ENCODE measurements at places on chromosomes 12 and 14. TPM values are rescaled to one million over a fixed set of nuclear protein-coding genes. Genes with fewer than 3 reads are reported as not detected.

- DNase-seq = no peak
Measured at GRCh38 chr14:61033855-61034254, 52.8 kb downstream of the SLC38A6 start.

The AQP2 gene
- total RNA-seq = not detected

GRCh38 chr14:93332397-93332852 is 411 bp downstream of the BTBD7 start:
- no peak for DNase-seq

DNA sequence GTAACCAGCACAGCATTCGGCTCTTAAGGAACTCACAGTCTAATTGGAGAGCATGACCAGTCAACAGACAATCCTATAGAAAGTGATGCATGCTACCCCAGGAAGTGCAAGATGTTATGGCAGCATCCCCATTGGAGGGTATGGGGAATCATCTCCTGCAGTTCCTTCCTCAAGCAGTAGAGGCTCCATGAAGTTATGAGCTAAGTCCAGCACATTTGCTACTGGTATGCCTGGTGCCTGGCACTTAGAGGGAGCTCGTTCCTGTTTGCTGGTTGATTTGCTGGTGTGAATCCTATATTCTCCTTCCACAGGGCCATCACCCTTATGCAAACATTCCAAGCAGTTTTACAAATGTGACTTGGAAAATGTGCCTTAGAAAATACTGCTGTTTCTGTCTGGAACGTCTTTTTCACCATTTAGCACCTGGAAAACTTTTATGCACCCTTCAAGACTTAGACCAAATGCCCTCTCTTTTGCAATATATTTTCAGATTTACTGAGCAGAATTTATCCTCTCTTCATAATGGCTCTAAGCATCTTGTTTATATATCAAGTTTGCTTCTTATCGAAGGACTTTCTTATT is 136.1 kb upstream of the WSCD2 start:
- no peak for DNase-seq

- DNase-seq = no peak
Measured at GRCh38 chr12:112207397-112207924, 82.1 kb downstream of the TRAFD1 start.

GRCh38 chr14:56817396-56817921 is 7.2 kb upstream of the OTX2 start:
- no peak for DNase-seq

The OVCH1 gene
- not detected for total RNA-seq

- no peak for DNase-seq
Measured at GRCh38 chr14:75631453-75631831, 29.2 kb downstream of the ERG28 start.

DNA sequence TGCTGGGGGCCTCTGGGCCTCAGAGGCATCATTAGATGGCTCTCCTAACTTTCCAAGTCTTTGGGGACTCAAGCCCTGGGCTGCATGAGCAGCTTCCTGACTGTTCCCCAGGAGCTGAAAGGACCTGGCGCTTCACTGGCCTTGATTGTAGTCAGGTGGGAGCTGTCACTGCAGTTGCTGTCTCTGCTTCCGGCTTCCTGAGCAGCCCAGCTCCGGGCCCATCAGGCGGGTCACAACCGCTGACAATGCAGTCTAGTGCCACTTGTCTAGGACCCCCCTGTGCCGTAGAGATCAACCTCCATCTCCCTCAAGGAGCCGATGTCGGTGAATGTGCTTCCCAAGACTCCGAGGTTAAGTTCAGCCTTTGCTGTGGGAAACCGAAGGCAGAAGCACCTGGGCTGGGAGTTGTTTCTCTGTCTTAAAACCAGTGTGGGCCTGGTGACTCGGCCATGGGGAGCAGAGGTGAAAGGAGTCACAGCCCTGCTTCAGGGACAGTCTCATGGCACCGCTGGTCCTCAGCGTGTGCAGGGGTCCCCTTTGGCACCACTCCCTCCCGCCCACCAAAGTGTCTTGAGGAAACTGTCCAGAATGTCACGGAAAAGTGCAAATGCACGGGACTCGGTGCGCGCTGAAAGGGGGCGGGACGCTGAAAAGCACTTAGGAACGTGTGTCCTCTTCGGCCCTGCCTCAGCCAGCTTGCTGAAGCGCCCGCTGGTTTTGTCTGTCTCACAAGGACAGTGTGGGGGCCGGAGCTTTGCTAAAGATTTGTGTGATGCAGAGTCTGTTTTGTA is 44.8 kb downstream of the PRIMA1 start:
- no peak for DNase-seq

- no peak for DNase-seq
Measured at GRCh38 chr14:90116444-90116843, 54.6 kb downstream of the KCNK13 start.

The UNC119B gene
- 31.2 TPM for total RNA-seq

- no peak for DNase-seq
Measured at GRCh38 chr12:9742661-9743060, 9.8 kb upstream of the CLECL1 start.

The CFAP251 gene
- 1.6 TPM for total RNA-seq

- DNase-seq = no peak
Measured at GRCh38 chr12:131218923-131219669, 265.4 kb downstream of the ADGRD1 start.

The CCDC38 gene
- 0.63 TPM for total RNA-seq
